ENCODE measurements at places on chromosomes 6 and 20.
A peak's percentile ranks its signal among the peaks of the same experiment; 100 is the strongest.

- no peak for DNase-seq
Observed at GRCh38 chr6:56146086-56146485, 101.3 kb downstream of the COL21A1 start.

GRCh38 chr6:74976701-74977100 lies 229.2 kb downstream of the COL12A1 start:
- no peak for DNase-seq

DNA sequence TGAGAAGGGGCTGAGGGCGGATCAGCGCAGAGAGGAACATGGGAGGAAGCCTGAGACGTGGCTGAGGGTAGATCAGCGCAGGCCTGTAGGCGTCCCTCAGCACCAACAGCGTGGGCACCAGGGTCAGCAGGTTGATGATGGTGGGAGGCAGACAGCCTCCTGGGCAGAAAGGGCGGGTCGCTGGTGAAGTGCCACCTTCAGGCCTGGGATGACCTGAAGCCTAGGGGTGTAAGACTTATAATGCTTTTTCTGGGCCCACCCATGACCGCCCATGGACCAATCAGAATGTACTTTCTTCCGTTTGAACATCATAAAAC lies 462.1 kb downstream of the TBC1D32 start:
- DNase-seq = no peak

DNA sequence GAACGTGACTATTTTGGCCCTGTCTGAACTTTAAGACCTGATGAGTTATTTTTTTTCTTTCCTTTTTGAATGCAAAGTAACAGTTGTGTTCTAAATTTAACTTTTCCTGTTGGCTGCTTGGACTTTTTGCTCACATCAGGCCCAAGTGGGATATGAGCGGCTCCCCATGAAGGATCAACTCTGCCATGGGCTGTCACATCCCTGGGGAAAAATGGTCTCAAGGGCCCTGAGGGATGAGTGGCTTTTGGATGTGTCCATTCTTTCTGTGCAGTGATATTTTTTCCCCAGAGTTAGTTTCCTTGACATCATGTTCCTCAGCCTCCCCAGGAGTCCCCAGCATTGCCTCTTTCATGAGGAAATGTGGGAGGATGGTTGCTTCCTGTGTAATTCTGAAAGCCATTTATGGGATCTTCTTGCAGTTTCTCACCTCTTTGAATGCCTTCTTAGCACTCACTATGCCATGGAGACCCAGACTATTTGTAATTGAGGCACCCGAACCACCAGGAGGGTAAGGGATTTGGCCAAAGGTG lies 92.5 kb downstream of the SLC24A3 start:
- no peak for DNase-seq

DNA sequence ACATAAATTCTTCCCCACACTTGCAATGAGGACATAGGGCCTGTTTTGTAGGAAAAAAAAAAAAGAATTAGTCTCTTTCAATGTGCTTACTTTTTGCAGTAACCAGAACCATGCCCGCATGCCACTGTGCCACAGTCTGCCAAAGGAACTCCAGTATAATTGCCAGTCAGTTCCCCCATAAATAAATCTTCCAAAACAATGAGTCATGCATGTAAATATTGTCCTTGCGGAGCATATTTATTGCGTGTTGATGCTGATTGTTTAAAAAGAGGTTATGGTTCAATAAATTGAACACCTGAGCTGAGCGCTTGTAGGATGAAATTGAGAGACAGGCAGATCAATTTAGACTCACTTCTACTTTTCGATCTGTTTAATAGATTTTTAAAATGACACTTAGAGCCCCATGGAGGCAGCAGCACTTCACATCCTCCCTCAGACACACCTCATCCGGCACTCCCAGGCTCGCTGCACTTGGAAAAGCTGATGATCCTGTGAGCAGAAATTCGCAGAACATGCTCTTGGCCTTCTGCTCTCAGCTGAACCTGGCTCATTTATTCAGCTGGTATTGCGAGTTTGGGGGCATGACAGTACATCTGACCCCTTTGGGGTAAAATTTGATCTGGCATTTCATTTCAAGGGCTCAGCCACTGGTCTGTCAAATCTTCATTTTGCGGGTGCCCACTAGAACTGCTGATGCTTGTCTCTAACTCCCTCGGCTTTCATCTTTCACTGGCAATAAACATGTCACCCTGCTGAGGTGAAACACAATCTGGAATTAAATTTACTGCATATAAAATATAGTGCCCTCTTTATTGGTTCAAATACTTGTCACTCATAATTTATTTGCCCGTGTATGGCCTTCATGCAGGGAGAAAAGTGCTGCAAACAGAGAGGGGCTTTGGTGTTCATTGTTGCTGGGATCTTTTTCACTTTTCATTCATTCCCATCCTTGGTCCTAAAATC lies 371.1 kb upstream of the POU3F2 start:
- DNase-seq = no peak

DNA sequence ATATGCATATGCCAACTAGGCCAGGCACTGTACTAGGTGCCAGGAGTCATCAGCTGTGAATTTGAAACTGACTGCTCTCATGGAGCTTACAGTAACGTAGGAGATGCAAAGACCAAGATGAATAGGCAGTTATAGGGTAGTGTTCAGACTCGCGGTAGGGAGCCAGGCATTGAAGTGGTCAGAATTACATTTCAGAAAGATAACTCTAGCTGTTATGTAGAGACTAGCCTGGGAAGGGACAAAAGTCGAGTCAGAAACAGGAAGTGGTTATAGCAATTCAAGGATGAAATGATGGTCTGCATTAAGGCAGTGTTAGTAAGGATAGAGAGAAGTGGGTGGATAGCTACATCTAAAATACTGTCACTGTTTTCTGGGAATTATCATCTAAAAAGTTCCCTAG lies 56.6 kb downstream of the PCMT1 start:
- peak; percentile 62 for DNase-seq

GRCh38 chr6:14129575-14129974 lies 12.0 kb downstream of the CD83 start:
- peak; percentile 89 for DNase-seq

- DNase-seq = no peak
Observed at GRCh38 chr20:24700166-24700860, 230.9 kb downstream of the SYNDIG1 start.

- DNase-seq = no peak
Observed at GRCh38 chr6:130065609-130066156, 47.3 kb downstream of the L3MBTL3 start.

GRCh38 chr6:123430970-123431369 lies 205.8 kb downstream of the TRDN start:
- no peak for DNase-seq

- no peak for DNase-seq
Observed at GRCh38 chr6:17032988-17033634, 68.7 kb upstream of the STMND1 start.

- peak; percentile 49 for DNase-seq
Observed at GRCh38 chr6:119449331-119450156, 100.0 kb upstream of the MAN1A1 start.

GRCh38 chr6:76633259-76633658 lies 560.8 kb upstream of the IMPG1 start:
- peak; percentile 7 for DNase-seq

- no peak for DNase-seq
Observed at GRCh38 chr6:133214267-133214666, 26.9 kb upstream of the EYA4 start.

- DNase-seq = peak; percentile 44
Observed at GRCh38 chr6:75600768-75601167, 912 bp upstream of the SENP6 start.

DNA sequence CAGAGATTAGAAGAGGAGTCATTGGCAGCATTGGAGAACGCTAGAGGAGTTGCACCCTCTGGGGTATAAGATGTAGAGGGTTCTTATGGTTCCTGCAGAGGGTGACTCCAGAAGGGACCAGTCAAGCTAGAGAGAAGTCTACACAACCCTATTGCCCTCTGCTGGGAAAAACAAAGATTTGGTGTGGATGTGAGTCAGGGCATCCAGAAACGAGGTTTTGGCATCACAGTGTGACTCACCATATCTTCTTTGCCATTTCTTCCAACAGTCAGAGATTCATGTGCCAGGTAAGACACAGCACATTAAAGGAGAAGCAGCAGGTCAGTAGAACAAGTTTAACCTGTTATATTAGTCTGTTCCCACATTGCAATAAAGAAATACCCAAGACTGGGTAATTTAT lies 598.8 kb downstream of the MAFB start:
- no peak for DNase-seq

GRCh38 chr20:47925593-47925992 lies 140.3 kb upstream of the SULF2 start:
- no peak for DNase-seq

GRCh38 chr20:12241065-12241464 lies 323.4 kb downstream of the BTBD3 start:
- no peak for DNase-seq

GRCh38 chr6:16409531-16410441 lies 171.4 kb downstream of the GMPR start:
- peak; percentile 83 for DNase-seq

DNA sequence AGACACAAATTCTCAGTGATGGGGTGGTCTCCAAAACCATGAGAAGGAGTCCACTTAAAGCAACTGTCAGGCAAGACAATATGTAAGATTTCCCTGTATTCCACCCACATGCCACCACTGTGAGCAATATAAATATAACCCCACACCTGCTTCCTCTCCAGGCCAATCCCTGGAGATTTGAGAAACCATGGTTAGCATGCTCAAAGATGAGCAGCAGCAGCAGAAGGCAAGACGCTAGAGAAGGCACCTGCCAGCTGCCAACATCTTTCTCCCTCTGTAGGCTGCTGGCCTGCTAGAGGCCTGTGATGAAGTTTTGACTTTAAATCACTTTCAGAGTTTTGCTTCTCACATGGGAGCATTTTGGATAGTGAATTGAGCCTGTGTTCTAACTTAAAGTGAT lies 7.9 kb upstream of the SOD2 start:
- DNase-seq = no peak

GRCh38 chr6:38579010-38579628 lies 60.6 kb downstream of the BTBD9 start:
- DNase-seq = peak; percentile 33

DNA sequence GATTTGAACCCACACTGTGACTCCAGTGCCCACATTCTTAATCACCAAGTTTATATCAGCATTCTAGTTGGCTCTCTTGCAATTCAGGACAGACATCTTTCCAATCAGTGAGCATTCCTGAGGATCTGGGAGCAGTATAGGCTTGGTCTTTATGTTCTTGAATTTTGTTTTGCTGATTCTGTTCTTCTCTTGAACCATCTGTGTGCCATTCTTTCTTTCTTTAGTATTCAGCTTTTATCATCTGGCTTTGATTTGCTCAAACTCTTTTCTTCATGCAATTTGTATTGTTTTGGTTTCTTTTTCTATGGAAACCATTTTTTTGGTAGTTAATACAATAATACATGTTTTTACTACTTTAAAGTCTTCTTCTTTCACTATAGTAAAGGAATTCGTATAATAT lies 162.4 kb downstream of the CD109 start:
- no peak for DNase-seq

GRCh38 chr6:106770663-106771062 lies 141.3 kb downstream of the QRSL1 start:
- no peak for DNase-seq

DNA sequence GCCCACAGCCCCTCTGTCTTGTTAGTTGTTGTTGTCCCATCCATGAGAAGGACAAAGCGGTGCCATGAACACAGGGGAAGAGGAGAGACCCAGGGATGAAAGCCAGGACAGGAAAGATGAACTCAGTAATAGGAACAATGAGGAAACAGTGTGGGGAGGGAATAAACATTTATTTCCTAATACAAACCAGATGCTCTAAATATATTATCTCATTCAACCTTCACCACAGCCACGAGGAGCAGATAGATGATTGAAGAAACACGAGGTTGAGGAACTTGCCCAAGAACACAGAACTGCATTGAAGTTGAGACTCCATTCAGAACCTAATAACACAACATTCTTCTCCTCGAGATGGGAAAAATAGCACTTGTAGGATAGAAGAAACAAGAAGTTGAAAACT lies 53.0 kb upstream of the AIG1 start:
- no peak for DNase-seq

GRCh38 chr6:129454488-129454887 lies 255.5 kb downstream of the ARHGAP18 start:
- peak; percentile 42 for DNase-seq

GRCh38 chr6:37625591-37626374 lies 71.9 kb downstream of the MDGA1 start:
- DNase-seq = no peak

GRCh38 chr6:159691963-159692287 lies 1.1 kb downstream of the SOD2 start:
- no peak for DNase-seq

DNA sequence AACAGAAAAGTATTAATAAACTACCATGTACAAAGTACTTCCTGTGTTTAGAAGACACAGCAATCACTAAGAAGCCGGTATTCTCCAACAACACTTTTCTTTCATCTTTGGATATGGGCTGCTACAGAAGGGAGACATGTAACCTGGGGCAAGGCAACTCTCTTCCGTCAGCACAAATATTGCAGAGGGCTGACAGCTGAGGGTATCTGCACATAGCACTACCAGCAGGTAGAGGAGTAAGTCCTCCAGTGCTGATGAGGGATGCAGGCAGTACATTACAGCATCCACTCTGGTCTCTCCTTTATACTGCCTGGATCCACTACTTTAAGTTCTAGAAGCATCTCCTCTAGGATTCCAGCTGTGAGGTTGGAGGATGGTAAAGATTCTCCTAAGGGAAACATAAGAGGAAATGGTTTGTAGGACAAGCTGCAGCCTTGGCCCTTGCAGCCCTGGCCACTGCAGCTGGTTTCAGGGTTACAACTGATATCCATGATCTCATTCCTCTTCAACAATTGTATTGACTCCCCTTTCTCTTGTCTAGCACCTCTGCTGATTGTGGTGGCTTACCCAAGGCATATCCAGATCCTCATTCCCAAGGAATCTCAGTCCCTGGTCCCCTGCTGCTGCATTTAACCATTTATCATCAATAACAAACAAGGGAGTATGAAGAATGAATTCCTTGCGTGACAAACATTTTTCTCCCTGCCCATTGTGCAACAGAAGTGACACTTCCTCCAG lies 110.7 kb upstream of the ADGRF1 start:
- DNase-seq = no peak

GRCh38 chr20:63740627-63741353 lies 1.2 kb downstream of the SLC2A4RG start:
- DNase-seq = peak; percentile 87

DNA sequence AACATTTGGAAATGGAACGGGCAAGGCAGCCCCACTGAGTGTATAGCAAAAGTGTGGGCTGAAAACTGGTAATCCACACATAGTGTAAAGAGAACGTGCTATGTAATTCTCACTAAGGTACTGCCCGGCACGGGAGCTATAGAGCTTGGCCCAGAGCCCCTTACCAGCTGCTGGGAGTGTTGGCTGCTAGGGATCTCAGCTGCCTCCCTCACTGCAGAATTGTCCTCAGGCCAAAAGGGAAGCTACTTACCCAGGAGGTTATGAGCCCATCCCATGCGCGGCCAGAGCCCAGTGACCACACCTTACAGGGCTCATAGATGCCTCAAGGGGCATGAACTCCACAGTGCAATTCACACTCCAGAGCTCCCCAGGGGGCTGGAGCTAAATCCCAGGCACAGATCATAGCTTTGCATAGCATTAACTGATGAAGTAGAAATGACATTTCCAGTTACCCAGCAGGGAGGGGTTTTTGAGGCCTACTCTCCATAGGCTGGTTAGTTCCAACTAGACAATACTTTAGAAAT lies 56.8 kb downstream of the LINC00237 start:
- no peak for DNase-seq
